Activated naive CD4-positive, alpha-beta T cell (primary cell): ENCODE measurements at places on chromosomes 7 and 10.

GRCh38 chr7:150401861-150402631 lies 22.9 kb downstream of the ZNF775 start:
- DNase-seq: no peak

- DNase-seq: no peak
These were observed 10.2 kb downstream of the CCDC6 start for GRCh38 chr10:59896191-59896590.

GRCh38 chr7:94087664-94088352 lies 83.7 kb upstream of the BET1 start:
- DNase-seq: no peak

GRCh38 chr10:46264336-46264735 lies 22.5 kb upstream of the ANTXRL start:
- no peak for DNase-seq

DNA sequence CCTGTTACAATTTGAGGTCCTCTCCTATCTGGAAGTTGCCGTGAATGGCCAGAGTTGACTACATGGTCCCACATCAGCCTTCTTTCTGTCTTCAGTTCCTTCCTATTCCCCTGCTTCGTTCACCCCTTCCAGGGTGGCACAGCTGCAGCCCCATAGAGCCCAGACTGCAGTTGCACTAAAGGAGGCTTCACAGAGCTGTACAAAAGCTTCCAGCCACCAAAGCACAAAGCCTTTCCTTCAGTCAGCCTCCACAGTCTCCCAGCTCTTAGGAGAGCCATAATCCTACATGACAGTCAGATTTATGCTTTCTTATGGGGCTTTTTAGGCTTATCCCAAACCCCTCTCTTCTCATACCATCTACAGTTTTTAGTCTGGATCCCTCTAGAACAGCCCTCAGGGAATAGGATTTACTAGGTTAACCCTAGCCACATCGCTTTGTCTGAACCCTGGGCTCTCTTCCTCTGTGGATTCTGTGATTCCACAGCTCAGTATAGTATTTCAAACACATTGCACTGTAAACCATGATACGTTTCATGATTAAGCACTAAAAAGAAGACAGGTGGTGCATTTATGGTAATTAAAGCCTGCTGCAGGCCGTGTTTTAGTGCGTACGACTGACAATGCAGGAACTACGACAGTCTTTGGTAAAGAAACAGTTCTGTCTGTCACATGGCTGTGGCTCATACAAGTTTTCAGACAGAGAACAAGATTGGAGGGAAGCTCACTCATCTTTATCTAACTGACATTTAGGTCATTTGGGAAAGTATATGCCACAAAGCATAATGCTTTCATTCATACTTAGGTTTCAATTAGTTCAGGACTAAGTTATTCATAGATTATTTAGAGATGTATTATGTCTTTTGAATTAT lies 208.3 kb upstream of the KMT2E start:
- DNase-seq: no peak

DNA sequence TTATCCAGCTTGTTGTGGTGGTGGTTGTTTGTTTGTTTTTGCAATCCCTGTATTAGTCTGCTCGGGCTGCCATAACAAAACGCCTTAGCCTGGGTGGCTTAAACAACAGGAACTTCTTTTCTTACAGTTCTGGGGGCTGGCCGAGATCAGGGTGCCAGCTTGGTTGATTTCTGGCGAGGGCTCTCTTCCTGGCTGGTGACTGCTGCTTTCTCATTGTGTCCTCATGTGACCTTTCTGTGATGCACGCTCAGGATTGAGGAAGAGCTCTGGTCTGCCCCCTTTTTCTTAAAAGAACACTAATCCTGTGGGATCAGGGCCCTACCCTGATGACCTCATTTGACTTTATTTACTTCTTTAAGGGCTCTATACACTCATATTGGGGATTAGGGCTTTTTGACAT lies 107.1 kb upstream of the NRP1 start:
- no peak for DNase-seq

DNA sequence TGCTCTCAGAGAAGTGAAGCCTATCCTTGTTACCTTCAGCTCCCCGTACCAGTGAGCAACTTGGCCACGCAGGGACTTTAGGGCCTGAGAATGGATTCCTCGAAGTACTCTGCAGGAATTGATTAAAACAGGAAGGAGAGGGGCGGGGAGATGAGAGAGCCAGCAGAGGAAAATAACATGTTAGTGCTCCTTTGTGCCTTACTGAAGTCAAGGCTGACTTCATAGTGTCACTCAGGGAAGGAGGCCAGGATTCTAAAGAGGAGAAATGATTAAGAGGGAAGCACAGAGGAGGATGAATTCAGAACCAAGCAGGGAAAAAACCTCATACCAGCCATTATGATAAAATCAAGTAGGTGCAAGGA lies 195.6 kb upstream of the RHOBTB1 start:
- DNase-seq: no peak

GRCh38 chr10:108775911-108776475 lies 1147.3 kb downstream of the XPNPEP1 start:
- DNase-seq: no peak

- DNase-seq: no peak
These were observed 475.1 kb upstream of the FZD8 start for GRCh38 chr10:36117231-36117630.

DNA sequence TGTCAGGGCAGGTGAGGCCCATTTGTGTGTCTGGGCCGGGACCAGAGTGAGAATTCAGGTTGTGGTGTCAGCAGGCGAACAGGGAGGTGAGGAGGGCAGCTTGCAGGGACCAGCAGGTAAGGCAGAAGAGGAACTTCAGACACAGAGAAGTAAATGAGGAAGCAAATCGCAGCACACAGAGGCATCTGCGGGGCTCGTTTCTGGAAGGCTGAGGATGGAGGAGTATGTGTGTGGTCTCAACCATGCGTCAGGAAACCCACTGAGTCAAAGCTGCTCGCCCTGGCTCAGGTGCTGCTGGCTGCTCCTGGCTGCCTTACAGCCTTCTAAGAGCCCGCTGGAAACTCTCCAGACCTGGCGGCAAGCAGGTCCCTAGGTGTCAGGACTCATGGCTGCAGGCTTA lies 26.9 kb upstream of the PITRM1 start:
- no peak for DNase-seq

DNA sequence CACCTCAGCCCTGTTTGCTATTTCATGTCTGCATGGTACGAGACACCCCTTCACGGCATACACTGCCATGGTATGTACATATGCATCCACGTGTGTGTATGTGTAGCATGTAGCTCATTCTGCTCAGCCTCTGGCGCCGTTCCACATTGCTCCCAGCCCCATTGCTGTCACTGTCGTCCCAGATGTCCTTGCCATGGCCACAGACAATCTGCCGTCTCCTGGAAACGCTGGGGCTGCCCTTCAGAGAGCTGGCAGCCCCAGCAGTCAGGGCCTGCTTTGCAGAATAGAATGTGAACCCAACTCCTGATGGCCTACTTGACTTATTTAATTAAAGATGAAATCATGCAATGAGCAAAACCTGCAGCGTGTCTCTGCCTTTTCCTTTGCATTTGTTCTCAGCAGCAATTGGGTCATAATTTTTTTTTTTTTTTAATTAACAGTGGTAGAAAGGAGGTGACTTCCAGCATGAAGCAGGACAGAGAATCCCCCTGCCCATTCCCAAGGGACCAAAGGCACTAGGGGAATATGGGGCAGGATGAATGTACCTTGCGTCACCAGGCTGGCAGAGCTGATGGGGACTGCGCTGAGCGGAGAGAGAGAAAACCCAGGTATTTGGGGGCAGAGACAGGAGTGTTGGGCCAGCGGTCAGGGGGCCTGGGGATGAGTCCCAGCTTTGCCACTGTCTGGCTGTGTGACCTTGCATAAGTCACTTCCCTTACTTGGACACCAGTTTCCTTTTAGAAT lies 49.2 kb downstream of the CHST3 start:
- no peak for DNase-seq

GRCh38 chr10:114648368-114648767 lies 9.7 kb downstream of the ABLIM1 start:
- no peak for DNase-seq

DNA sequence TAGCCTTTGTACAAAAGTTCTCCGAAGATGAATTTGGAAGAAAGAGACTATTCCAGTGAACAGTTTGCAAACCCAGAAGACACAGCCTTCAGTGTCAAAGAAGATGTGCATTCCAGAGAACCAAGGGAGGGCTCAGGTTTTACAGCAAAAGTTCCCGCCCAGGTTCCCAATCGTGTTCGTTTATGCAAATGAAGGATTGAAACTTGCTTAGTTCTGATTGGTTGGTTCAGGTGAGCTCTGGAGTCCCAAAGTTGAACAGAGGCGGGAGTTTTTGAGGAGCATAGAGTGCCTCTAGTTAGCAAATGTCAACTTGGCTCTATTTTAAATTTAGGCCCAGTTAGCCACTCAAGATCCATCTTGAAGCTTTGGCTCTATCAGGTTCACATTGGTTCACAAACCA lies 51.3 kb downstream of the TMEM270 start:
- no peak for DNase-seq

GRCh38 chr10:24701447-24701846 lies 22.2 kb downstream of the ARHGAP21 start:
- no peak for DNase-seq

- no peak for DNase-seq
These were observed 87.3 kb downstream of the CCSER2 start for GRCh38 chr10:84415539-84416244.

DNA sequence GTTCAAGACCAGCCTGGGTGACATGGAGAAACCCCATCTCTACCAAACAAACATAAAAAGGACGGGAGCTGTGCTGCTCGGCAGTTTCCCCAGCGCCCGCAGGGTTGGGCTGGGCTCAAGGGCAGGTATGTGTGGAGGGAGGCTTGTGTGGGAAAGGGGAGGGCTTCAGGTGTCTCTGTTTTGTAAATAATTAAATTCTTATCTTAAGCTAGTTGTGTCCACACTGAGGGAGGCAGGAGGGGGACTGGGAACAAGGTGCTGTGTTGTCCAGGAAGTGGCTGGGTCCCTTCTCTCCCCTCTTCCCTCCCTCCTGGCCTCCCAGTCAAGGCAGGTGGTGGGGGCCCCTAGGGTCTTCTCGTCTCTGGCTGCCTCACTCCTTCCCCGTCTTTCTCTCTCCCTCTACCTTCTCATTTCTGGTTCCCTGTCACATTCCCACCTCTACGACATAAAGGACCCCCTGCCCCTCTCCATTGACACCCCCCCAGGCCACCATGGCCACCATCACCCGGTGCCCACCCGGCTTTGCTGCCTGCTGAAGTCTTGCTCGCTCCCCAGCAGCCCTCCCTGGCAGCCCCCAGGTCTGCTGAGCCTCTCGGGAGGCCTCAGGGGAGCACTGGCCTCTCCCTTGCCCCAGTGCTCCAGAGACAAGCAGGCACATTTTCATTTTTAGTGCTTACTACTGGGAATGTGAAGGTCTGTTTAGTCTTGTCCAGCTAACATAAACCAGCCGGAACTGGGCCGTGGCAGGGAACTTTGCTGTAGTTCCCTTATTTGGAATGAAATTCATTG lies 19.3 kb downstream of the NEURL1 start:
- no peak for DNase-seq

GRCh38 chr7:79272066-79272669 lies 181.3 kb downstream of the MAGI2 start:
- DNase-seq: no peak
